BJ (cell line): ENCODE measurements at places on chromosomes 12 and 14.

GRCh38 chr12:56840922-56841321 lies 77.8 kb downstream of the HSD17B6 start:
- DNase-seq: no peak

GRCh38 chr12:57770734-57771133 lies 1.2 kb downstream of the METTL1 start:
- DNase-seq: no peak

GRCh38 chr12:24705741-24706358 lies 243.1 kb downstream of the BCAT1 start:
- DNase-seq: no peak

GRCh38 chr12:112380663-112381405 lies 1.4 kb downstream of the HECTD4 start:
- no peak for DNase-seq
